ENCODE measurements at places on chromosomes 1 and 21.

- peak; percentile 38 for DNase-seq
Measured at GRCh38 chr1:12472798-12473551, 145.0 kb downstream of the DHRS3 start.

- no peak for DNase-seq
Measured at GRCh38 chr1:12053752-12054548, 9.2 kb upstream of the TNFRSF8 start.

DNA sequence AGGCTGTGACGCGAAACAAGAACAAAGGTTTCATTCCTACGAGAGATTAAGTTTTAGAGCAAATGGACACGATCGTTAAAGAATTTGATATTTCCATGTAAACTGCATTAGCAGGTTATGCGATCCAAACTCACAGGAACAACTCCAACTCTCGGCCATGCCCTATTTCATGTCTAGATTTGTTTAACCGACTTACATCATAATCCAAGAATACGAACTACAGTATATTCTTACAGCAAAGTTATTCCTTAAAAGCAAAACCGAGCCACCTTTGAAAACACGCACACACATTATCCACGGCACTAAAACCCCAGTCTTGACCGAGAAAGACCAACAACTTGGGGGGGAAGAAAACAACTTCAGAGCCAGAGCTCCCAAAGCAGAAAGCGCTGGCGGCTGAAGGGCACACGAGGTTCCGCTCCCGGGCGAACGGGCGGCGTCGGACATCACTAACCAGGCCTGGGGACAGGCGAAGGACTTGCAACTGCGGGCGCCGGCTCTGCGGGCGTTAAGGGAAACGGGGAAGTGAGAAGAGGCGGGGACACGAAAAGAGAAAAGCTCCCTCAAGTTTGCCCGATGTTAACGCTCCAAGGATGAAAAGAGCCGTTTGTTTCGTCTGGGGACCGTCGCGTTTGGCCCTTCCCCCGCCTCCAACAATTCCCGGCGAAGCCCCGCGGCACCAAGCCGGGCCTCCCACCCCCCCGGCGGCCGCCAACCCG is 690 bp downstream of the B3GALNT2 start:
- no peak for DNase-seq

GRCh38 chr1:104056786-104057185 is 307.1 kb downstream of the AMY1C start:
- DNase-seq = no peak

DNA sequence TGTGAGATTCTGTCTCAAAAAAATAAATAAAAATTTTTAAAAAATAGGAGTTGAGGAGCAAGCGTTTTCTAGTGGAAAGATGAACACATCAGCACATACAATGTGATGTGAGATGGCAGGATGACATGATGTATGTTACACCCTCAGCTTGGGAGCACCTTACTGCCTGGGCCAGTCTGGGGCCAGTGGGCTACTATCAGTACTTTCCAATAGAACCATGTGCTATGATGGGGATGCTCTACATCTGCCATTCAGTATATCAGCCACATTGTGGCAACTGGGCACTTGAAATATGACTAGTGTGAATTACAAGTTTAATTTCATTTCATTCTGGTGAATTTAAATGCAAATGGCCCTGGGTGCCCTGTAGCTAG is 156.0 kb downstream of the PGBD5 start:
- DNase-seq = no peak

GRCh38 chr1:198122693-198123092 is 34.1 kb upstream of the NEK7 start:
- DNase-seq = no peak

GRCh38 chr1:150182247-150182646 is 32.5 kb downstream of the PLEKHO1 start:
- no peak for DNase-seq

DNA sequence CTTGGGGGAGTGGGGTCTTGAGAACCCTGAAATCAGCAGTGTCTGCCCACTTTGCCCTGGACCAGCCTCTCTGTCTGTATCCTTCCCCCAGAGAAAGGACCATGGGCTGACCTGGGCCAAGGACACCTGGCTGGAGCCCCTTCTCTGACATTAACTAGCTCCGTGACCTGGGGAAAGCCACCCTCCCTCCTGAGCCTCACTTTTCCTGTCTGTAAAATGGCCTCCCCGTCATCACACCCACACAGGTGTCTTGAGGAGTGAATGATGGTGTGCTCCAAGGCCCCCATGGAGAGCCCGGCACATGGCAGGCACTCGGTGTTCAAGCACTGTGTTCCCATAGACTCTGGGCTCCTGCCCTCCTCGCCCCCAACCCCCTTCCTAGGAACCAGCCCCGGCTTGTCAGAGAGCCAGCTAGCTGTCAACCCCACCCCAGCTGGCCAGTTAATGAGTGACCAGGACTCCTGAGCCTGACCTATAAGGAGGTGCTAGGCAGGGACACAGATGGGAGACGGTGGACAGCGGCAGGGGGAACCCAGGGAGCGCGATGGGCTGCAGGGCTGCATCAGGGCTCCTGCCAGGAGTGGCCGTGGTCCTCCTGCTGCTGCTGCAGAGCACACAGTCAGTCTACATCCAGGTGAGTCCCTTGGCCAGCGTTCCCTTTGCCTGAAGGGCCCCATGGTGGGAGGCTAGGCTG is at the start of gene GUCA2B:
Gene GUCA2B, plus strand, starts transcription at position 504 of the 694 bp plus-strand sequence. Its CDS starts 41 bp downstream, at position 545.
- no peak for DNase-seq

All from stimulated activated CD8-positive, alpha-beta memory T cell treated with anti-CD3 and anti-CD28 coated beads, Interleukin-7, amount 100 ng/mL, for 24 hours (primary cell).